ENCODE measurements at places on chromosomes 1 and 21. TPM values are rescaled to one million over a fixed set of nuclear protein-coding genes. Genes with fewer than 3 reads are reported as not detected.

DNA sequence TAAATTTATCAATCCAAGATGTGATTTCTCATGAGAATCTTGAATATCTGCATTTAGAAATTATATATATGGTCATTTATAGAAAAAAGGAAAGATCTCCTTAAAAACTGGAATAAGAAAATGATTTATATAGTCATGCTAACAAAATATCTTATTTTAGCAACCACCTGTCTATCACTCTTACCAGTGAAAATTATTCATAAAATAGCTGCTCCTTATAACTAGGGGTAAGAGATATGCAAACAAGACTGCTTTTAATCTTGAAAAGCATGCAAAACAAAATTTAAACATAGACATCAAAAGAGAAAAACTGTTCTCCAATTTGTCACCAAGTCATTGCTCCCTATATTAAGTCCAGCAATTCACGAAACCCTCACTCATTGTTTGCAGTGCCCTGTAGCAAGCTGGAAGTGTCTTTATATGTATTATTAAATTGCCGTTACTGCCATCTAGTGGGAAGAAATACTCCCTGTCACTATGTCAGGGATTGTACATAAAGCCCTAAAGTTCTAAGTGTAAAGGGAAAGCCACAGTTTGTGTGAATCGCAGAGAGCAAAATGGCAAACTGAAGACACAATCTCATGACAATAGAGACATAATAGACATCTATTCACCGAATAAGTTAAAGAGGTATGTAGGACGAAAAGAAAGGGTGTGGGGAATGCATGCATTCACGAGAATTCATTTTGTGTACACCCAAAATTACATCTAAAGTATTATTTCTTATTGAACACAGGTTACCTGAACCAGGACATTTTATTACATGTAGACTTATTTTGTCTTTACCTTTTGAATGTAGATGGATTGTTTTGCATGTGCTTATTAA, 600.5 kb downstream of the USP25 start:
- peak; percentile 70 for DNase-seq

F11R gene
- 133 TPM for total RNA-seq

- DNase-seq: peak; percentile 33
Observed at GRCh38 chr1:152461544-152461943, 47.5 kb upstream of the CRNN start.

DNA sequence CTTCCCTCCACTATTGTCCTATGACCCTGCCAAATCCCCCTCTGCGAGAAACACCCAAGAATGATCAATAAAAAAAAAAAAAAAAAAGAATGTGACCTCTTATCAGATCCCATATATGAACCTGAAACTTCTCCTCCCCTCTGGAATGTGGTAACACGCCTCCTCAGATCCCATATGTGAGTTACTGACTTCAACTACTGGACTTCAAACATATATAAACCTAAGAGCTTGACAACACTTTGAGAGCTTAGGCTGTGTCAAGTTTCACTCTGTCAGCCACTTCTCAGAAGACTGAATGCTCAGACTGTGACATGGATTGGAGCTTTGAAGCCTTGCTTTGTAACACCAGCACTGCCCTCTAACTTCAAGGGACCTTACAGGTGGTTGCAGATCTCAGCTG, 148.4 kb downstream of the COP1 start:
- DNase-seq: no peak

DNA sequence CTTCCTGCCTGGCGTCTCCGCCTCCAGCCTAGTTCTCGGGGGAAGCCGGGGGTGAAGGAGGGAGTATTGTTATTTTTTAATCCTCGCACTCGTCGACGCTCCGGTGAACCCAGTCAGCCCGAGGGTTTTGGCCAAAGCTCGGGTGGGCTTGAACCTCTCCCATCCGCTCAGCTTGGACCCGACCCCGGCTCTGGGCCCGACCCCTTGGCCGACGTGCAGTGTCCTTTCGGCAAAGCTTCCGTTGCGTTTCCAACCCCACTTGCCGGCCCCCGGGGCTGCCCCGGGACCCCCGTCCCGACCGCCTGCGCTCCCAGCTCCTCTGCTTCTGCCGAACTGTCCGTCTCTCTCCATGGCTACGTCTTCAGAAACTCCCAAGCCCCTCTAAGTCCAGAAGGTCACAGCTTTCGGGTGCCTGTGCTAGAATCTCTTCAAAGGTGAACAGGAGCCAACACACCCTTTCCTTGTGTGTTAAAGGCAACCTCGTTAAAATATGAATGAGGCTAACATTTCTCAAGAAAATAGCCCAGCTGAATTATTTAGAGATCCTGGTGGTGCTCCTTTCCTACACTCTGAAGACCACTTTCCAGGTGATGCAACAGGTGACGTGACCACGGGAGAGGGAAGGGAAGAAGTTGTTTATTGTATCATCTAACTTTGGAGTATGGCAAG, 647 bp downstream of the DESI2 start:
- no peak for DNase-seq

KRTAP15-1 gene
- not detected for total RNA-seq

DNA sequence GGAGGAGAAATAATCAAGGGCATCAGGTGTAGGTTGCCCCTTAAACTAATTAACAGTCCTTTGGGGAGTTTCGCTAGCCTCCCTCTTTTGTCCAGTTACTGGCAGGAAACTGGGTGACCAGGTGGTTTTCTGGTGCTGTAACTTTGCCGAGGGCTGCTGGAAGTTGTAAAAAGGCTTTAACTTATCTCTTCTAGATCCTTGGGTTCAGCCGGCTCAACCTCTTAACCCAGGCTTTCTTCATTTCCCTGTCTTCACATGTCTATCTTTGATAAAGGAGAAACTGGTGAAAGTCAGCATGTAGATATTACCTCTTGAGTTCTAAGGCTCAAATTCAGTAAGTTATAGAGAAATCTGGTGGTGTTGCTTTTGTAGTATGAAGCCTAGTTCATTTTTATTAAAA, 289.7 kb upstream of the NRIP1 start:
- DNase-seq: no peak

ZNF281 gene
- total RNA-seq: 21.2 TPM

CGN gene
- 0.12 TPM for total RNA-seq

PTPN7 gene
- not detected for total RNA-seq

GRCh38 chr1:104248385-104248784, 498.7 kb downstream of the AMY1C start:
- no peak for DNase-seq

GRCh38 chr1:40311692-40312091, 5.4 kb downstream of the COL9A2 start:
- no peak for DNase-seq

PLCH2 gene
- total RNA-seq: not detected

MR1 gene
- 1.2 TPM for total RNA-seq

DNA sequence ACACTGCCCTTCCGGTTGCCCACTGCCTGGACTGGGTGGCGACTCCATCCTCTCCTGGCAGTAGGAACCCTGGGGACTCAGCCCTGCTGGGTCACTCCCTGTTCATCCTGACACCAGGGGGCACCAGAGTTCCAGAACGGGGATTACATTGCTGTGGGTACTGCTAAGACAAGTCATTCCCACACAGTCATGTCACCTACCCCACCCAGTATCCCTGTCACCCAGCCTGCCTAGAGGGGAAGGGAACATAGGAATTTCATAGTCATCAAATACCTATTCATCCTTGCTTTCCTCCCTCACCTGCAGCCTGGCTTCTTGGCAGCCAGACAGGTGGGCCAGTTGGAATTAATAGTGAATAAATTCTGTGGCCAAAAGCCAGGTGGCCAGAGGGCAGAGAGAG, 9.8 kb upstream of the SFN start:
- DNase-seq: no peak

S100A7A gene
- total RNA-seq: not detected

DNA sequence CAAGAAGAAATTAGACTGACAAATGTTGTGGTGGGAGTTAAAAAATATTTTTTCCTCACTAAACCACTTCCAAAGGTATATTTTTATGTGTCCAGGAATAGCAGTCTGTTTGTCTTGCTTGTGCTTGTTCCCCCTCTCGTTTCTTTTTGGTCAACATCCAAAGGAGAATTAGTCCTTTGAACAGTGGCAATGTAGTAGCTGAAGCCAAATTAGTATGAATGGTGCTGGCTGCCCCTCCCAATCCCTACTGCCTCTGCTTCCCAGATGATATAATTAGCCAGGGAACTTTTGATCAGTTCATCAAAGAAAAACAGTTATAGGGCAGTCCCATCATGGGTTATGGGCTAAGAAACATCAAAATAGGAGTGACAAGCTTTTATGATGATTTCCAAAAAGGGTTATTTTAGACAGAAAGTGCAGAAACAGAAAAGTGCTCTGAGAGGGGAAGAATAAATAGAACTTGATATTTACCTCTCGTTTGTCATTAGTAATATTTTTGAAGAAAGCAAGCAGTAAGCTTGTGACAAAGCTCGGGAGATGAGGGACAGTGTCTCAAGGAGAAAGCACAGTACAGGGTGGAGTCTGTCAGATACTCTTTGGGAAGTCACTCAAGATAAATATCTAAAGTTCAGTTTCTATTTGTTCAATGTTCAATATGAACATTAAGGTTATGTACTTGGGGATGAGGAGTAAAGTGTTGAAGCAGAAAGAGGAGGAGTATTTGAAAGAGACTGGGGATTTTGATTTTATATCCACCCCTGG, 239.1 kb downstream of the HLX start:
- no peak for DNase-seq

GUCA2A gene
- total RNA-seq: not detected

PAQR6 gene
- total RNA-seq: 1.5 TPM
